ENCODE measurements at places on chromosomes 6 and 20.
A peak's percentile ranks its signal among the peaks of the same experiment; 100 is the strongest.

GRCh38 chr6:27757307-27757706, 154.9 kb downstream of the OR2B2 start:
- DNase-seq: no peak

DNA sequence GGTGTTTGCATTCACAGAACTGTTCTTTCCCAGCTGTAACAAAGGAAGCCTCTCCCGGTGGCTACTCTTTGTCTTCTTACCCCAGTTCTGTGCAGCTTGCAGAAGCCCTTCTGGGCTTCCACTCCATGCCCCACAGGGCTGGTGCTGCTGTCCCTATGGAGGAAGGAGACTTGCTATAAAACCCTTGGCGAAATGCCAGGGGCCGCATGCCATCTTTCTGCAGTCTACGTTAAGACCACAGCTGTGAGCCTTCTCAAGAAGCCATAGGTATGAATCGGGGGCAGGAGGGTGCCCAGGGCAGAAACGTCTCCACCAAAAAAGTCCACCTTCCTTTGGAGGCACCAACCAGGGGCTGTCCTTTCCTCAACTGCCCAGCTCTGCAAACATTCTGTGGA, 60.7 kb downstream of the PRND start:
- no peak for DNase-seq

GRCh38 chr6:3202999-3203696, 24.3 kb downstream of the TUBB2B start:
- DNase-seq: no peak

DNA sequence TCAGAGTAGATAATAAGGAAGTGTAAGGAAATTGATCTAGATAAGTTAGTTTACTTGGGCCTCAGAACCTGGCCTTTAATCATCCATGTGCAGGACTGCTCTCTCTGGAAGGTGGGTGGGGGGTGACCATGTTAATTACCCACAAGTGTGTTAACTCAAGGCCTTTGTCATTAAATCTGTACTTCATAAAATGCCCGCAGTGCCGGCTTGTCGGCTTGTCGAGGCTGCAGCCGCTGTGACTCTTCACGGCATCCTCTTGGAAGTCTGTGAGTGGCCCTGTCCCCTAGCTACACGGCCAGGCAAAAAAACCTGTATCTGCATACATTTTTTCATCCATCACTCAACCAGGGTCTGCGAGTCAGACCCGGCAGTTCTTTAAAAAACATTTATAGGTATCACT, 70.9 kb upstream of the ASCC3 start:
- DNase-seq: no peak

- no peak for DNase-seq
Measured at GRCh38 chr6:1662534-1662933, 52.8 kb downstream of the FOXC1 start.

- no peak for DNase-seq
Measured at GRCh38 chr6:129481706-129482105, 228.3 kb downstream of the ARHGAP18 start.

DNA sequence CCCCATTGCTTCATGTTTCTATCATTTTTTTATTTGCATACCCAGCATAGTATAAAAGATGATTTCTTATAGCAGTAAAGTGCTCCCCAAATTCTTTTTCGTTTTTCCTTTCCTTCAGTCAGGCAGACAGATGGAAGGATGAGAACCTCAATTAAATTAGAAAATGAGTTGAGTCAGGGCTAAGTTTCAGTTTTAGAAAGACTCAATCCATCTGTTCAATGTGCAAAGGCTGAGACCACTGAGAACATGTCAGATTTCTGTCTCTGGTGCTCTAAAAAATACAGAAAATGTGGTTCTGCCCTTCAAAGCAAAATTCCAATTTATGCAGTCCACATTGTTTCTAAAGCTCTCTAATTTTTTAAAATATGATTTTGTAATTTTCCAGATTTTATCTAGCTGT, 257.6 kb upstream of the HS3ST5 start:
- DNase-seq: no peak

GRCh38 chr20:7151676-7152470, 384.4 kb downstream of the BMP2 start:
- no peak for DNase-seq

DNA sequence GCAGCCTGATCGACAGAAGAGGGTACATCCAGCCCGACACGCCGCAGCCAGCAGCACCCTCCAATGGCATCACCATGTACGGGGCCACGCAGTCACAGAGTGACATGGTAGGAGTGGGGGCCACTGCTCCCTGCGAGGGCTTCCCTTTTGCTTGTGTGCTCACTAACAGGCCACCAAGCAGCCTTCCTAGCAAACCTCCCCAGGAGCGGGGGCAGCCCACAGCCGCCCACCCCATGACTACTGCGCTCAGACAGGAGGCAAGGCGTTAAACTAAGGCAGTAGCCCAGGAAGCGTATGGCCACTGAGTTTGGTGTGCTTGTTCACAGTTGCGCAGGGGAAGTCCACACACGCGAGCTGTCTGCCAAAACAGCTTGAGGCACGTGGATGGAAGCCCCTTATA, 169.5 kb upstream of the SNX9 start:
- DNase-seq: no peak

DNA sequence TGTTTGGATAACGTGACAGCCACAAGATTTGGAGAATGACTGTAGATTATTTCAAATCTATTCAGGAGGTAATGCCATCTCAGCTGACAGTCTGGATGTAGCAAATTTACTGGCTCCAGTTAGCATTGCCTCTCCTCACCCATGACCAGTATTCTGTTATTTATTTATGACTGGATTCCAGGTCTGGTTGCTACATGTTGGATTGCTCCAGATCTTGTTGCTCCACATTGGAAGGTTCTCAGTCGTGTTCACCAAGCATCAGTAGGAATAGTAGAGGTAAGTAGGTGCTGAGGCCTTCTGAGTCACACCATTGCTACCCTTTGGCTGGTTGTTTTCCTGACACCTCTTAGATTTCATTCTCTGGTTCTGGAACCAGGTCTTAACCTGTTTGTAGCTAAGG, 69.5 kb upstream of the ELOVL5 start:
- DNase-seq: no peak

- DNase-seq: no peak
Measured at GRCh38 chr6:167479901-167480648, 155.2 kb downstream of the TTLL2 start.

- DNase-seq: no peak
Measured at GRCh38 chr6:116359131-116359530, 11.6 kb upstream of the DSE start.

GRCh38 chr6:31795616-31796298, at the start of gene VARS1:
TSS of gene VARS1 (minus strand) at chr6:31795752. CDS start at chr6:31795217, 535 bp downstream.
- peak; percentile 65 for DNase-seq

DNA sequence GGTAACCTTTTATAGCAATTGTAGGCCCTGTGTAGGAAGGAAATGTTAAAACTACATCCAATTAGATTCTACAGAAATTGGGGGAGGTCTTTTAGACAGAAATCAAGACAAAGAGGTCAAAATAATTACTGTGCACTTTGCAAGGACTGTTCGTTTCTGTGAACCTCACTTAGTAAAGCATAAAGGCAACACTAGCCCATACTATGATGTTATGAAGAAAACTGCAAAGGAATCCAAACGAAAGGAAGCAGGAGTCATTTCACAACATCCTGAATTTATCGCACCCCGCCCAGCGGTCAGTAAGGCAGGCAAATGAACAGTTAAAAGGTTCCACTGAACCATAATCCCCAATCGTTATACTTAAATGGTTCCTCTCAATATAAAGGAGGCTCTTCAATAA, 429.5 kb upstream of the ARID1B start:
- no peak for DNase-seq

- no peak for DNase-seq
Measured at GRCh38 chr6:117270055-117270842, 4.9 kb downstream of the VGLL2 start.

GRCh38 chr20:33030076-33030475, 1.4 kb upstream of the BPIFB6 start:
- no peak for DNase-seq

DNA sequence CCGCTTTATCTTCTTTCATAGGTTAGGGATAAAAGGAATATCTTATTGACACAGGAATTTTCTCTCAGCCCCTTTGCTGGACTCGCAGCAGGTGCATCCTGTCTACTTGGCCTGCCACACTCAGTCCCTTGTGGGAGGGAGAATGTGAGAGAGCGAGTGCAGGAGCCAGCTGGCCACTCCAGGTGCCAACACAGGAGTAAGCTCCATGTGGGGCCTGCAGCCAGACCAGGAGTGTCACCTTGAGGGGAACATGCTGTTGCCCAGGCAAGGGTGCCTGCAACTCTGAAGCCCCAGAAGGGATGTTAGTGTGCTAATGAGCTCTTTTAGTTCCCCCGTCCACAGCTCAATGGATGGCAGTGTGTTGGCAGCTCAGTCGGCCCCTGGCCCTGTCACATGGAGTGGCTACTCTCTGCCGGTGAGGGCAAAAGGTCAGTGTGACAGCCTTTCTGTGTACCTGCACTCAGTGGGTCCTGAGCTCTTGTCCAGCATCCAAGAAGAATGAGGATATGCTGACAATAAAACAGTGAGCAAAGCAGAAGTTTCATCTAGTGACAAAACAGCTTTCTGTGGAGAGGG, 57.1 kb downstream of the CRYBG1 start:
- DNase-seq: no peak

GRCh38 chr20:44643596-44644229, 7.8 kb downstream of the ADA start:
- peak; percentile 70 for DNase-seq

DNA sequence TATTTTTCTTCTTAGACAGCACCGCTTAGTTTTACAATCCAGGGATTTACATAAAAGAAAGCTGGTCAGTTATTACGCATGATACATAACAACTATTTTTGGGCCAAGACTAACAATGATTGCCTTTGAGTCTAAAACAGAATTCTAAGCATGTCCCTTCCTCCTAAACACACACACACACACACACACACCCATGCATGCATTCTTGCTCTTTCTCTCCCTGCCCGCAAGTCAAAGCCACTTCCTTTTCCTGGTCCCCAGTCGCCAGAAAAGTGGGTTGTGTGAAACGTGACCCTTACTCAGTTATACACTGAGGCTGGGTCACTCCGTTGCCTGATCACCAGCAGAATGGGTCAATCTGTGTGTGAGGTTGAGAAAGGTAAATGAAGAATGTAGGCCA, 31.4 kb downstream of the FYN start:
- DNase-seq: peak; percentile 87

DNA sequence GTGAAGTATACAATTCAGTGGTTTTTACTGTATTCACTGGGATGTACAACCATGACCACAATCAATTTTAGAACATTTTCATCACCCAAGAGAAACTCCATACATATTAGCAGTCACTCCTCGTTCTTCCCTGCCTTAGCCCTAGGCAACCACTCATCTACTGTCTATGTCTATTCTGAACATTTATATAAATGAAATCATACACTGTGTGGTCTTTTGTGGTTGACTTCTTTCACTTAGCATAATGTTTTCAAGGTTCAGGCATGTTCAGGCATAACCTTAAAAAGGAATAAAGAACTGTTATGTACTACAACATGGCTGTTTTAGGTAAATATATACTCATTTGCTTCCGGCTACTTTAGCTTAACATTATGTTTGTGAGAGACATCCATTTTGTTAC, 37.3 kb downstream of the BLTP3A start:
- no peak for DNase-seq

DNA sequence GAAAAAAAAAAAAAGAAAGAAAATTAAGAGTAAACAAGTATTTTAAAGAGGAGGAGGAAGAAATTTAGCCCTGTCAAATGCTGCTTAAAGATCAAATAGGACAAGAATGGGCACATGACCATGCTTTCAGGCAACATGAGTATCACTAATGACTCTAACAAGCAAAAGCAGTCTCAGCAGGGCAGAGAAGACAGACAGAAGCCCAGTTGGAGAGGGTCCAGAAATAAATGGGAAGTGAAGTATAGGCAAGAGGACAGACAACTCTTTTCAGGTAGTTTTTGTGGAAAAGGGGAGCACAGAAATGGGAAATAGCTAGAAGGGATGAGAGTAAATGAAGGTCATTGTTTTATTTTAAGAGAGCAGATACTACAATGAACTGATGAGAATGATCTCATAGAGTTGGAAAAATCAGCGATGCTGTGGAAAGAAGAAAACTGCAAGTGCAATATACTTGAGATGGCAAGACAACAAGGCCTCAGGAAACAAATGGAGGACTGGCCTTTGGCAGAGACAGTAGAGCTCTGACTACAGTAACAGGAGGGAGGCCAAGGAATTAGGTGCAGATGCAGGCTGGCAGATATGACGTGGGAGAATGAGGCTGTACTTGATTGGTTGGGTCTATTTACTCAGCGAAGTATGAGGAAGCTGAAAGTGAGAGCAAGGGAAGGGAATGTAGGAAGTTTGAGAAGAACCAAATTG, 40.3 kb downstream of the KIF6 start:
- no peak for DNase-seq

DNA sequence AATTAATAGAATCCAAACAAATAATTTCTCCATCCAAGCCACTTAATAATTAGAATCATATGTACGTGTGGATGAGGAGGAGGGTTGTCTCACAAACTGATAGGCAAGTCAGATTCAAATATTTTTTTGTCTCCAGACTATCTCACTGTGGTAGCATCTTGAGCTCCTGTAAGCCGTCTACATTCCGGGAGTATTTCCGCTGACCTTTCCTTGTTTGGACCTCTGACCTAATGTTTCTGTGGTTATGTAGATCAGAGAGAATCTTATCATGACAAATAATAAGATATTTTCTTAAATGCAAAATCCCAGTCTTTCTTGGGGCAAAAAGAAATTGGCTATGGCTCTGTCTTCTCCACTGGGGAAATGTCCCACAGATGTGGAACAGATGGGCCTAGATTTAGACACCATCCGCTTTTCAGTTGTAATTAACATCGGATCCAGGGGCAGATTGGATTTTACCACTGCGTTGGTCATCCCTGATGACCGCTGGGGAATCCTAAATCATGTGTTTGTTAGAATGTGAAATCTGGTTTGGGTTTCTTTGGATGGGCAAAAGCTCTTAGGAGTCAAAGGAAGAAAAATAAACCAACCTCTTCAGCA, 197.1 kb upstream of the RIN2 start:
- DNase-seq: no peak

- DNase-seq: no peak
Measured at GRCh38 chr6:56866917-56867522, 87.9 kb upstream of the BEND6 start.
